ENCODE measurements at places on chromosomes 2 and 18.

GRCh38 chr2:195709901-195710806 lies 53.1 kb downstream of the SLC39A10 start:
- DNase-seq, result no peak

DNA sequence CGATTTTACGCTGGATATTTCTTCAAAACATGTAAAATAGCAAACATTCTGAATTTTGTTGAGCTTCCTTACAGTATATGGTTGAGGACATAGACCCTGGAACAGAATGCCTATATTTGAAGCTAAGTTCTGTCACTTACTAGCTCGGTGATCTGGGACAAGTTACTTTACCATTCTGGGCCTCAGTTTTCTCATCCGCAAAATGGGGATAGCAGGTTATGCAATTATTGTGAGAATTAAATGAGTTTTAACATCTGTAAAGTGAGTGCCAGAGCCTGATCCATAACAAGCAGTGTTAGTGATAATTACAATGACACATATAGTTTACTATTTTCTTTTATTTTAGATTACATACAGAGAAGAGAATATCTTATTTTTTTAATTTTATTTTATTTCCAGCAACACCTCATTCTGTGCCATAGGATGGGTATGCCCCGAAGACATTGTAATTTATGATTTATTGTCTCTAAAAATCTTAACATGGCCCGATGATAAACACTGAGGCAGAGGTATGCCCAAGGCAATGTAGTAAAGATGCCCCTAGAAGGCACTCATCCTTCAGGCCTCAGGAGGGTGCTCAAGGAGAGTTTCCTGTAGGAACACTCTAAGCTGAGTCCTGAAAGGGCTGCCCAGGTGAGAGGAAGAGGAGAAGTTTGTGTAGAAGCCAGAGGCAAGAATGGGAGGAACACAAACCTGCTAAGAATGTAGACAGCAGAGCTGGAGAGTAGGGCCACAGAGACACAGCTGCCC lies 250.9 kb downstream of the BCL11A start:
- no peak for DNase-seq

- peak; percentile 33 for DNase-seq
These were observed 3.2 kb downstream of the ID2 start for GRCh38 chr2:8684878-8685696.

DNA sequence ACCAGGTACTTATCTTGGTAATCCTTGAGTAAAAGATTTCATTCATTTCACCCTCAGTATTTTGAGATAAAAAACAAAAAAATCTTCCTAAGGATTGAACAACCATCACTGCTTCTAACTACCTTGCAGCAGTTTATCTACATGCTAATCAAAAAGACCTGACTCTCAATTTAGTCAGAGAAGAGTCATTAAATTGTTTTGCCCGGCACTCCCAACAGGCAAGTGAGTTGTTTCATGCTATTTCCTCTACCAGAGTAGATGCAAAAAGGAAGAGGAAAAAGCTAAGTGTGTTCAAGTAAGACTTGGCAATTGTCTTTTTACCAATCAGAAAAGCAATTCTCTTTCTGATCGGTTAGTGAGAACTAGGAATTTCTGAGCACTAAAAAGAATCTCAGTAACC lies 39.5 kb downstream of the MYO5B start:
- no peak for DNase-seq

DNA sequence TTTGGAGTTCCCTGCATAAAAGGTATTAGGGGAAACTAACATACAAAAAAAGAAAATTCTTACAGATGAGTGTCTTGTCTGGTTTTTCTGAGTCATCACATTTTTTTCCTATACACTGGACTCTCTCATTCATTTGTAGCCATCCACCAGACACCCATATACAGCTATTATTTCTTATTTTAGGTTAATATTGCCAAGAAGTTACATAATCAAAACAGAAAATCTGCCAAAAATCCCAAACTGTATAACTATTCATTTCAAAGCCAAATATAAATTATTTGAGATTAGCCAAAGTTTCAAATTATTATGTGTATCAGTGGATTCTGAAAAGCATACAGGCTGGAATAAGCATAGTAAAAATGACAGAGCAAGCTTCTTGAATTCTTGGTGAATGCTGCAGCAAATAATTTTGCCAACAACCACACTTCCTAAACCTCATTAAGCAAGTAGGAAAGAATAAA lies 191.2 kb downstream of the NCKAP5 start:
- DNase-seq, result no peak

DNA sequence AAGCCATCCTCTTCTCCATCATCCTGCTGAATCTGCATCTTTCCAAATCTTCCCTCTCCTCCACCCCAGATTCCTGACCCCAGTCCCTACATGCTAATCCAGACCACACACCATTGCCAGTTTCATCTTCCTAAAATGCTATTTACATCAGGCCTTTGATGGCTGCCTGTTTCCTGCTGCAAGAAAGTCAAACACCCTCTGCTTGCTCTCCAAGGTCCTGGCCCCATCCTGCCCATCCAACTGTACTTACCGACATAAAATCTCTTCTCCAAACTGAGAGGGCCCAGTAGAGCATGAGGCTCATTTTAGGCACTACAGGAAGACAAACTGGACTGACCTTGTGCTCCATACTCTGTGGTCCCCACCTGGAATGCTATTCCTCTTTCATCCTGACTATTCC lies 19.0 kb downstream of the ALK start:
- no peak for DNase-seq

GRCh38 chr2:218368150-218368528 lies 11.5 kb downstream of the CATIP start:
- DNase-seq, result no peak

DNA sequence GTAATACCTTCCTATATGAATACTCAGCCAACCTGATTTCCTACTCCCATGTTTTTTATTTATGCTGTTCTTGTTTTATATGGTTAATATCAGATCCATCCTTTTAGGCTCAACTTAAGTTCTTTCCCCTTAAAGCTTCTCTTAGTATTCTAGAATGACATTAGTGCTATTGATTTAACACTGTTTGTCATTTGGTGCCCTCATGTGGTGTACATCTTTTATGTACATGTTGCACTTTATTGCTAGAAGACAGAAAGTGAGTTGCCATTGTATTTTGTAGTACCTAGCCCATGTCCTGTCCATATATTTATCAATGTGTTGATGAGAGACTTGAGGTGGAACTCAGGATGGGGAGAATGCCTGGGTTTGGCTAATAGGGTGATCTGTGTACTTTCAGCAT lies 2.5 kb downstream of the HTRA2 start:
- peak; percentile 32 for DNase-seq

DNA sequence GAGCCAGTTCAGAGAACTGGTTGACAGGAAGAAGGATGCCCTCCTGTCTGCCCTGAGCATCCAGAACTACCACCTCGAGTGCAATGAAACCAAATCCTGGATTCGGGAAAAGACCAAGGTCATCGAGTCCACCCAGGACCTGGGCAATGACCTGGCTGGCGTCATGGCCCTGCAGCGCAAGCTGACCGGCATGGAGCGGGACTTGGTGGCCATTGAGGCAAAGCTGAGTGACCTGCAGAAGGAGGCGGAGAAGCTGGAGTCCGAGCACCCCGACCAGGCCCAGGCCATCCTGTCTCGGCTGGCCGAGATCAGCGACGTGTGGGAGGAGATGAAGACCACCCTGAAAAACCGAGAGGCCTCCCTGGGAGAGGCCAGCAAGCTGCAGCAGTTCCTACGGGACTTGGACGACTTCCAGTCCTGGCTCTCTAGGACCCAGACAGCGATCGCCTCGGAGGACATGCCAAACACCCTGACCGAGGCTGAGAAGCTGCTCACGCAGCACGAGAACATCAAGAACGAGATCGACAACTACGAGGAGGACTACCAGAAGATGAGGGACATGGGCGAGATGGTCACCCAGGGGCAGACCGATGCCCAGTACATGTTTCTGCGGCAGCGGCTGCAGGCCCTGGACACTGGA lies 92.5 kb upstream of the EML6 start:
- no peak for DNase-seq

All from CD4-positive, alpha-beta T cell treated with Interleukin-6 at 100 ng/mL for 8 hours (primary cell).